Activated CD4-positive, alpha-beta T cell treated with anti-CD3 and anti-CD28 coated beads for 4 hours (primary cell): ENCODE measurements at places on chromosomes 12 and 14.
A peak's percentile ranks its signal among the peaks of the same experiment; 100 is the strongest.

DNA sequence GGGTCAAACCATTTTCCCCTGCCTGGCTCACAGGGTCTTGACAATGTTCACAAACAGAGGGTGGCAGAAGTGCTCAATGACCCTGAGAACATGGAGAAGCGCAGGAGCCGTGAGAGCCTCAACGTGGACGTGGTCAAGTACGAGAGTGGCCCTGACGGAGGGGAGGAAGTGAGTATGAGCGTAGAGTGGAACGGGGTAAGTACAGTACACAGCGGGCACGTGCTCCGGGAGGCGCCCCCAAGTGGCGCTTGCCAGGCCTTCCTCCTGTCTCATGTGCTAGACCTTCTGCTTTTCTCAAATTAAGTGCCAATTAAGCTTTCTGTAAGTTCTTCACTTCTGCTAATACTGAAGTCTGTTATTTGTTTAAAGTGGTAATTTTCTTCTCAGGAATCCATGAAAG is 35.9 kb downstream of the XRCC3 start:
- DNase-seq = peak; percentile 16

- DNase-seq = no peak
Observed at GRCh38 chr12:3148366-3149000, 71.3 kb downstream of the TSPAN9 start.

GRCh38 chr14:54890788-54891187 is 11.8 kb downstream of the GCH1 start:
- DNase-seq = no peak

DNA sequence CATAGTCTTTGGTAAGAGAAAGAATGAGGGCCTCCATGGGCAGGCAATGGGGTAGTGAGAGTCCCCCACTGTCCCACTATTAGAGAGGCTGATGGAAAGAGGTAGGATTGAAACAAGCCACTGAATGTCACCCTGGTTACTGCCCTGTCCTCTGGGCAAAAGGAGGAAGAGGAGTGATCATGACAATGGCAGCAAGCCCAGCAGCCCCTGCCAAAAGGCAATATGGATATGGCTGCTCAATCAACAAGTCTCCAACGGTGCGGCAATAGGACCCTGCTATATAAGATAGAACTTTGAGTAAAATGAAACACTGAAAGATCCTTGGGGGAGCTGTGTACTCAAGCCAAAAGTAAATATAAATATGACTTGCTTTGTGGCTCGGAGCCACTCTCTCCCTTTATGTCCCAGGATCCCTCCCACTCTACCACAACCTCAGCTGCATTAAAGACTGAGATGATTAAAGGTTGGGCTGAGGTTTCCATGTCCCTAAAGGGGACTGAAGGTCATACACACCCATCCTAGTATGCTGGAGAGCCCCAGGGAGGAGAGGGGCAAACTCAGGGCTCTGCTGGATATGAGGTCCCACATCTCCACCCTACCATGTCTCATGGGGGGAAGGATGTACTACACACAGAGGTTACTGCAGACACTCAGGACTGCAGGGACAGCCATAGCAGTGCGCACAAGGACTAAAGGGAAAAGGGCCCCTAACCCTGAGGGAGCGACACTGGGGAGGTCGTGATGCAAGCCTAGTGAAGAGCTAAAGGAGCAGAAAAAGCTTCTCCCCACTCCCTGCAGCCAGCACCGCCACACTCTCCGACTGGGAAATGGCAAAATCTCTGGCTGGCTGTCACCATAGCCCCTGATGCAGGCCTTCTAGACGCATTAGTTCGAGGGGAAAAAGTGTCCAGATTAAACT is 5.9 kb downstream of the POMT2 start:
- no peak for DNase-seq

GRCh38 chr12:48788854-48789775 is at the start of gene ADCY6:
Gene ADCY6, minus strand, starts transcription at chr12:48789089. Its CDS starts 5,655 bp downstream, at chr12:48783434.
- no peak for DNase-seq

DNA sequence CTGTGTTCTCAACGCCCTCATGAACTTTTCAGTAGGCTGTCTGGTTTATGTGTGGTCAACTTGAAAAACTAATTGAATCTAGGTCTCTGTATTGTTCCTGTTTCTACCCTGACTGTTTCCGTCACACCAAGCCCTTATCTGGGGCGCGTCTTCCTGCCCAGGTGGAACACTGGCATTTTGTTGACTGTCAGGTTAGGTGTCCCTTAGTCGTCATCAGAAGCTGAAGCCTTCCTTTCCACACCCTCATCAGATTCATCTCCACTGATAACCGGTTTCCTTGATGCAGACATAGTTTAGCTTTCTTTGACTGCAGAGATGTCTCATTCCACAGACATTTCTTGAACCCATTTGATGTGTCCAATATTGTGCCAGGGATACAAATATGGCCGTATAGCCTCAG is 96.5 kb downstream of the DUSP16 start:
- DNase-seq = peak; percentile 56

DNA sequence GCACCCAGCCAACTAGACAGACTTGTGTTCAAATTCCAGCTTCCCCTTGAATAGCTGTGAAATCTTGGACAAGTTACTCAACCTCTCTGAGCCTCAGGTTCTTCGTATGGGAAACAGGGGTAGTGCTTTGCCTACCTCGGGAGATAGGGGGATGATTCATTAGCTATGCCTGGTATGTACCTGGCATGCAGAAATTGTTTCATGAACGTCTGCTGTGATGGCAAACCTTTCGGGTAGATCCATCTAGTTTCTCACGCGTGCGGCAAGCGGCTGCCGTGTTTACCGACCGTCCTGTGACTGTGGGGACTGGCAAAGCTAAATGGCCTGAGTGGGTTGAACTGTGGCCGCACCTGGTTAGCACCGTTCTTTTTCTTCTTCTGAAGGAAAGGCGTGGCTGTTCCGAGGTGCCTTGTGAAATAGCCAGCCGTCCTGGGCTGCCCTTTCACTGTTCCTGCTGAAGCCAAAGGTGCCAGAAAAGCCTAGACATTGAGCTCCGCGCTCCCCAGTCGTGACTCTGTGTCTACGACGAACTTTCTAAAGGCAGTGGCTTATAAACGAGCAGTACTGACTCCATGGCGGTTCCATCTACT is 40.6 kb upstream of the MED13L start:
- no peak for DNase-seq

DNA sequence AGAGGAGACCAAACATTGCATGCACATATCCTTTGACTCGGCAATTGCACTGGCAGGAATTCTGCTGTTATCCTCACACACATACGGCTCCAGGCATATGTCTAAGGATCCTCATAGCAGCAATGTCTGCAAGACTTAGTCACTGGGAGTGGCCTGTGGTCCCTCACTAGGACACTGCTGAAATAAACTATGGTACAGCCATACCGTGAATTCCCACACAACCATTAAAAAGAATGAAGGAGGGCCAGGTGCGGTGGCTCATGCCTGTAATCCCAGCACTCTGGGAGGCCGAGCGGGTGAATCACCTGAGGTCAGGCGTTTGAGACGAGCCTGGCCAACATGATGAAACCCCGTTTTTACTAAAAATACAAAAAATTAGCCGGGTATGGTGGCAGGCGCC is 105.1 kb downstream of the ZFP36L1 start:
- DNase-seq = no peak

GRCh38 chr12:114638790-114639435 is 45.1 kb downstream of the TBX3 start:
- no peak for DNase-seq

DNA sequence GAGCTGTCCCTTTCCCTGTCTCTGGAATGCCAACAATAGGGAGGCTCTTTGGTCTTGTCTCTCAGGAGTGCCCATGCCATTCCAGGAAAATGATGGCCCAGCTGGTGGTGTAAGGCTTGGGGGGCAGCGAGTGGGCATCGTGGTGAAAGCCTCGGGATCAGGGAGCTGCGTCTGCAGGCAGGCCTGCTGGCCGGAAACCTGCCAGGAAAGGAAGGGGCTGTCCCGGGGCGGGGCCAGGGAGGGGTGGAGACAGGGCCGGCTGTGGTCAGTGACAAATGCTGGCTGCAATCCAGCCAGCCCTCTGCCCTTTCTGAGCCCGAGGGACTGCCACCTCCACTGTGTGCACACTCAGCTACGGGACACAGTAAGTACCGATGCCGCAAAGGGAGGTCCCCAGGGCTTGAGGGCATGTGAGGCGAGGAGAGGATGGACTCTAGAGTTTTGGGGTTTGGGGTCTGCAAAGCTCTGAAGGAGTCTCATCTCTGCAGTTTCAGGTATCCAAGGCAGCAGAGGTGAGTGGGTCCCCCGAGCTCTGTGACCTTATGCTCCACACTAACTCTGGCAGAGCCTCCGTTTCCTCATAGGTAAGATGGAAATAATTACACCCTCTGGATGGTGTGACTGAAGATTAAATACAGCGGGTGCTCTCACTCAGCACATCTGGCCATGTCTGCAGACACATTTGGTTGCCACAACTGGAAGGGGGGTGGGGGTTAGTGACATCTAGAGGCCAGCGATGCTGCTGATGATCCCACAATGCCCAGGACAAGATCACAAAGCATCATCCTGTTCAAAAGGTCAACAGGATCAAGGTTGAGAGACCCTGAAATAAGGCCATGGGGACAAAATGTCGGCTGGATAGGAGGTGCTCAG is at the start of gene SERPINA5:
Gene SERPINA5, plus strand, starts transcription at position 300 of the 873 bp plus-strand sequence. CDS start 5,937 bp downstream, outside the sequence.
- DNase-seq = no peak

- DNase-seq = no peak
Observed at GRCh38 chr12:99553461-99553860, 94.1 kb upstream of the GARIN6 start.

DNA sequence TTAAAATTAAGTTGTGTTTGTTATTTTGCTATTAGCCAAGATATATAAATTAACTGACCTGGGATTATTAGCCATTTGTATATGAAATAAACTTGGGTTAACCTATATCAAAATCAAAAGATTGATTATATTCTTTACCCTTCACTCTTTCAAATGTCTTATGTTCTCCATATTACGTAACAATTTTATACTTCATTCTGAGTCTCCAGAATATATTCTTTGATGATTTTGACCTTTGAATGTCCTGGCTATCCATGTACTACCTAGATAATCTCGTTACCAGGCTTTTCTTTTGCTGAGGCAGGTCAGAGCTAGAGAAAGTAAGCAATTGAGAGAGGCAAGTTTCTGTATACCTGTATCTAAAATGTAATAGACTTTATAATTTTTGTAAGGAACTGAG is 3.6 kb downstream of the PPM1A start:
- DNase-seq = no peak

DNA sequence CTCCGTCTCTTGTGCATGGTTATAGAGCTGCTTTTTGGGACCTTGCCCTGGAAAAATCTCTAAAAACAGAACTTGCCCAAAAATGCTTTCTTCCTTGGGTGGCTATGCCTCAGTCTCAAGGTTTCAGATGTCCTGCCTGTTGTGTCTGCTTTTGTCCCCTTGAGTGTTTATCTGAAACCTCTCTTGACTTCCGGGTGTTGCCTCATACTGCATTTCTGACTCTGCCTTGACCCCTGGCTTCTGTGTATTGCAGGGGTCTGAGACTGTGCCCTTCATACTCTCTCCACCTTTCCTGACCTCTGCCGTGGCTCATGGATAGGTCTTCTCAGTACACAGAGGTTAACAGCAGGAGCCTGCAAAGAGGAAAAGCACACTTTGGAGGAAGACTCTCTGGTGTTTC is 124.8 kb upstream of the NTF3 start:
- no peak for DNase-seq

GRCh38 chr12:121128908-121129810 is 3.5 kb upstream of the P2RX7 start:
- peak; percentile 88 for DNase-seq

DNA sequence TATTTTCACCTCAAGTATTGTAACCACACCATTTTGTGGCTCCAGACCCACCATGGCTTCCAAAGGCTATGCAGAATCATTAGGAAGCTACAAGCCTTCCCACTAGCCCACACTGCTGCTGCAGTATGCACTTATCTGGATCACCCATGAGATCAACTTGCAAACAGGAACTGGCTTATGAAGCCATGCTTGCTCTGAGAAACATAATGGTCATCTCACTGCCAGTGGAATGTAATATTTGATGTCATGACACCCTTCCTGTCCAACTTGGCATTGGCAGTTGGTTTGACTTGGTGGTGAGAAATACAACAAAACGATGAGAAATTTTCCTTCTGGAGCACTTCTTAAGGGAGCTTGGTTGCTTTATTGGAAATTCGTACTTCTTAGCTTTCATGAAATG is 69.3 kb upstream of the FRMD6 start:
- DNase-seq = no peak

DNA sequence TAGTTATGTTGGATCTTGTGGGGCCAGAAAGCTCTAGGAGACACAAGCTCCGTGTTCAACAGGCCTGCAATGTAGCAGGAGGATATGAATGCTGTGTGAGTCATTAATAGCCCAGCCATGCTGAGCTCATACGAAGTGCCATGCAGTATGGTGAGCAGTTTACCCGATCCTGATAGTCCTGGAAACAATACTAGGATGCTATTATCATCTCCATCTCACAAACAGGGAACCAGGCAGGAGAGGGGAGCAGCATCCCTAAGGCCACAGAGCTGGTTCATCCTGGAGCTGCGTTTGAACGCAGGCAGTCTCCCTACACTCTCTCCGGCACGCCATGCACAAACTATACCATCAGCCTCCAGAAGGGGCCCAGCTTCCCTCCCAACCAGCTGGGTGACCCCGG is 20.5 kb downstream of the TTC7B start:
- DNase-seq = no peak

- DNase-seq = no peak
Observed at GRCh38 chr14:71722885-71723284, 209.3 kb upstream of the RGS6 start.

DNA sequence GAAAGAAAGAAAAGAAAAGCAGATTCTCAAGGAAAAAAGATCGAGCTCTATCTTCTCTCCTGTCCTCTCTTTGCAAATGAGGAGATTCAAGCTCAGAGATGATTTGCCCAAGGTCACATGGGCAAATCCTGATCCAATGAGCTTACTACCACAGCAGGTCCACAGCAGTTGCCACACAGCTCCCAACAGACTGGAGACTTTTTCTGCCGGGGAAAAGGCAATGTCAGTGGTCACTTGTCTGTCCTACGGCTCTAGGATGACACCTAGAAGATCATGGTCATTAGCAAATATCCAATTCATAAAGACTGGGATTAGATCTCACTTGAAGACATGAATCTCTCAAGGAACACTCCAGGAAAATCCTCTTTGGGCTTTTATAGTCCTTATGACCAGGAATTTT is 58.8 kb downstream of the TTC7B start:
- DNase-seq = no peak

DNA sequence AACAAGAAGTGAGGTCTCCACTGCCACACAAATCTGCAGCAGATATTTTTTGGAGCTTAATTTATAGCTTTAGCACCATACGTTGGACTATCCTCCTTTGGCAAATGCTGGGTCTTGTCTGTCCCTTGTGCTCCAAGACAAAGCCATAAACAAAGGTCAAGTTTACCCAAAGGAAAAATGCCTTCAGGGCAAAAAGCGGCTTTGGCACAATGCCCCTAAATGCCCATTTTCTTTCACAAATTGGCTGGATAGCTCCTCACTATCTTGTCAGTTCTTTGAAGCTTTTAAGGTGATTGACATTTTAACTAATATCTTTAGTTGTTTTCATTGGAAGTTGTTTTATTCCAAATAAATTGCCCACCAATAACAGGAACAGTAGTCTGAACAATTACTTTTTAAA is 59.6 kb downstream of the EML5 start:
- no peak for DNase-seq

DNA sequence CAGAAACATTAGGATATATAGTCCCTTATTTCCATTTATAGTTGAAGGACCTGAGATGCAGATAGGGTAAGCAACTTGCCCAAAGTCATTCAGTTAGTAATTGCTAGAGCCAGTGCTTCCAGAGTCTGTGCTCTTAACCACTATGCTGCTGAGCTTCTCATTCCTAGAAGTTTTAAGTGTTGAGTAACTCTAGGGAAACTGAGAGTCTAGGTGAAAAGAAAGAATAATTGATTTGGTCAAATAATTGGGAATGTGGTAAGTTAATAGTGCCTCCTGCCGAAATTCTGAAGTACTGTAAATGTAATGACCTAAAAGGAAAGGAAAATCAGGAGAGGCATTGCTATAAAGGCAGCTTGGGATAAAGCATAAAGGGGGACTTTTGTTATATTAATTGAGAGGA is 14.1 kb downstream of the PYROXD1 start:
- DNase-seq = no peak
